HFFc6 (cell line): ENCODE measurements at places on chromosomes 7 and 10.

DNA sequence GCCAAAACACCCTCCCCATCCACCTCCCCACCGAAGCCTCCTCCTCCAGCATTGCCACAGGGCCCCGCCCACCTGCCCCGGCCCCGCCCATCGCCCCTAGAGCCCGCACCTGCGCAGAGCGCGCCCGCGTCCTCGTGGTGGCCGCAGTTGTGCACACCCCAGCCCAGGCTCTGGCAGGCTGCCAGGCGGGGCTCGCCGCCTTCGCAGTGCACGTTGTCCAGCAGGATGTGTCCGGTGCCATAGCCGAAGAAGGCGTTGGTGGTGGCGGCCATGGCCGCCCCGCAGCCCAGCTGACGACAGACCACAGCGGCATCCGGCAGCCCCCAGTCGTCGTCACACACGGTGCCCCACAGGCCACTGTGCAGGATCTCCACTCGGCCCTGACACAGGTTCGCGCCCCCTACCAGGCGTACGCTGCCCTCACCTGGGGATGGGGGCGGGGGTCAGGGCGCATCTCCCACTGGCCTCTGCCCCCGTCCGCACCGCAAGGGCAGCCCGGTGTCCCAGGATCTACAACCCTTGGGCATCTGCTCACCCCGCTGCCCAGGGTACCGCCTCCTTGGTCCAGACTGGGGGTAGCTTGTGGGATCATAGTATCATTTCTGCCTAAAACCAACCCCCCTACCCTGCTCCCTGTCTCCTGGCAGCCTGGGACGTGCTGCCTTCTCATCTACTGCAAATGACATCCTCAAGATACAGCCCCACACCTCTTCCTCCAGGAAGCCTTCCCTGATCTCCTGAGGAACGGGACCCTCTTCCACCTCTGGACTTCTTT, 11.9 kb downstream of the SSC4D start:
- H3K4me3 ChIP-seq = peak overlapping the region; percentile 41; the same call in 1 of the 2 replicates
- no peaks in the 10 kb centered on the region for H3K36me3 ChIP-seq
- H3K4me1 ChIP-seq = peaks cover 12% of the 10 kb centered on the region

GRCh38 chr10:100519311-100520051, at the start of gene SEC31B:
TSS of gene SEC31B (minus strand) at chr10:100519861. CDS start at chr10:100516952, 2,909 bp downstream.
- no peaks in the 10 kb centered on the region; the same call in 1 of the 2 replicates for H3K36me3 ChIP-seq
- DNase-seq = no peak
- H3K27me3 ChIP-seq = peaks cover 2% of the 10 kb centered on the region; the same call in 1 of the 2 replicates
- peak within 1 kb of the TSS; percentile 70 for H3K27ac ChIP-seq

- H3K27me3 ChIP-seq = peaks cover 2% of the 10 kb centered on the region
- no peak for DNase-seq
- no peaks in the 10 kb centered on the region for H3K36me3 ChIP-seq
- no peaks in the 10 kb centered on the region for H3K4me1 ChIP-seq
Observed at GRCh38 chr7:123498601-123499000, 35.8 kb downstream of the IQUB start.

- peak overlapping the region; percentile 38; the same call in 1 of the 2 replicates for H3K27ac ChIP-seq
- peaks cover 6% of the 10 kb centered on the region for H3K27me3 ChIP-seq
- no peak overlapping the region for H3K4me3 ChIP-seq
- peaks cover 19% of the 10 kb centered on the region for H3K4me1 ChIP-seq
Observed at GRCh38 chr10:79168210-79168609, 99.4 kb downstream of the ZMIZ1 start.

DNA sequence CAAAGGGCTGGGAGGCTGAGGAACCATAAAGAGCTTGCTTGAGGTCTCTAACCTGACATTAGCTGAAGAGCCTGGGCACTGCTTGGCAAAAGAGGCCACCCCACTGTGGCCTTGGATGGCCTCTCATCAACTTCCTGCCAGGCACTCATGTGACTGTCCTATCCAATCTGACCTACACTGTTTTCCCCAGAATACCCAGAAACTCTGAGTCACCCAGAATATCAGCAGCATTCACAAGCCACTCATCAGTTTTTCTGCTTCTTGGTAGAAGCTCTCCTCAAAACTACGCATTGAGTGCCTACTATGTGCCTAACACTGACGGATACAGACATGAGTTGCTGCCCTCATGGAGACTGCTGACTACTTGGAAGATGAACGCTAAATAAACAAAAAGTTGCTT, 4.1 kb upstream of the NT5C2 start:
- H3K27ac ChIP-seq = peak overlapping the region; percentile 73
- H3K36me3 ChIP-seq = peaks cover 6% of the 10 kb centered on the region
- peak; percentile 79 for DNase-seq
- H3K27me3 ChIP-seq = peaks cover 4% of the 10 kb centered on the region; the same call in 1 of the 2 replicates
- peaks cover 36% of the 10 kb centered on the region for H3K4me1 ChIP-seq
- no peak overlapping the region; the same call in 1 of the 2 replicates for H3K4me3 ChIP-seq
